H9 (cell line): ENCODE measurements at places on chromosomes 7 and 10.

DNA sequence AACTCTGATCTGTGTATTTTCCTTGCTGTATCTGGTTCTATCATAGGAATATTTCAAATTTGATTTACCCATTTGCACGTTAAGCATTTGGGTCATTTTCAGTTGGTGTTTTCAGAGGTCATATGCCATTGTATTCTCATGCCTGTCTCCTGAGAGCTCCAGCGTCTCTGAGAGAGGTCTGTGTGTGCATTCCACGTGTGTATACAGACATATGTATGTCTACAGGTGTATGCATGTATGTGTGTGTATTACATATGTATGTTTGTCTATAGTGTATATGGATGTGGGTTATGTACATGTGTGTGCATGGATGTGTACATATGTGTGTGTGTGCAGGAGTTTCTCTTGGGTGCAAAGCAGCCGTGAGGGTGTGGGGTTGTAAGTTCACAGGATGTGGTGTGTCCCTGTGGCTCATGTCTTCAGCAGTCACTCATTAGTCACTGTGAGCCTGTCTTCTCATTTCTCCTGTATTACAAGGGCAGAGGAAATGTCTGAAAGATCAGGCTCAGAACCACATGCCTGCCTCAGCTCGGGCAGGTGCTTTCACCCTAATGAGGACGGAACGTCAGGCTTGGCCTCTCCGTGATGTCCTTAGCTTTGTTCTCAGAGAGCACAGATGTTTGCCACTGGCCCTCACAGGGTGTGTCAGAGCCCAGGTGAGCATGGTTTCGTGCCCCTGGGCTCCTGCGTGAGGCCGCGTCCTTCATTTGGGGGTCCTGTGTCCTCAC, 101.6 kb downstream of the NKX6-2 start:
- DNase-seq: peak; percentile 18

DNA sequence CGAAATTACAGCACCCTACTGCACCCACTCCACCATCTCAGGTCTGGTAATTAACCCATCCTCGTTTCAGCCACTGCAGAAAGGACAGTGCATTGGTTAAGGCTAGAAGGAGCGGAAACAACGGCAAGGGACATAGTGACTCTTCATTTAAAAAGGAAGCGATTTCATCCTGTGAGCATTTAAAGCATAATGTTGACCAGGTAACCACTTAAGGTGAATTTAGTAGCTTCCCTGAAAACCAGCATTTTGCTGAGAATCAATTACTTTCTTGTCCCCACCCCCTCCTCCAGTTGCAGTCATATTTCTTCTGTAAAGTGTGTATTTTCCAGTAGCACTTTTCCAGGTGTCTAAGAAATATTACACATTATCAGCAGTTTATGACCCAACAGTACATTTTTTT, 821 bp upstream of the JAZF1 start:
- DNase-seq: no peak

DNA sequence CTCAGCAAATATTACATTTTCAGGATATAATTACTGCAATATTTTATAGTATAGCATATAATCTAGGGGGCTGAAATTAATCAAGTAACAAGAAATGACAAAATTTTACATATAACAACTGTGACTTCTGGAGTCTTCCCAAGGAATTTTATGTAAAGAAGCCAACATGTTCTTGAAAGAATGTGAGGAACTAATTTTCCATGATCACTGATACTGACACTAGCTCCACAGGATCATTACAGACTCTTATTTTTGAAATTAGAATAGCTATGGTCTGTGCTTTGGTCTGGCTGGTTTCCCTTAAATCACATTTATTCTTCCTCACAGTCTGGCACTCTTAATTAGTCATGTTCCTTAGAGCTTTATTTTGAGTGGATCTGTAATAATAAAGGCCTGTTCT, 267.7 kb upstream of the SEMA3A start:
- DNase-seq: no peak

GRCh38 chr7:30900053-30900452, 11.6 kb upstream of the AQP1 start:
- DNase-seq: no peak

DNA sequence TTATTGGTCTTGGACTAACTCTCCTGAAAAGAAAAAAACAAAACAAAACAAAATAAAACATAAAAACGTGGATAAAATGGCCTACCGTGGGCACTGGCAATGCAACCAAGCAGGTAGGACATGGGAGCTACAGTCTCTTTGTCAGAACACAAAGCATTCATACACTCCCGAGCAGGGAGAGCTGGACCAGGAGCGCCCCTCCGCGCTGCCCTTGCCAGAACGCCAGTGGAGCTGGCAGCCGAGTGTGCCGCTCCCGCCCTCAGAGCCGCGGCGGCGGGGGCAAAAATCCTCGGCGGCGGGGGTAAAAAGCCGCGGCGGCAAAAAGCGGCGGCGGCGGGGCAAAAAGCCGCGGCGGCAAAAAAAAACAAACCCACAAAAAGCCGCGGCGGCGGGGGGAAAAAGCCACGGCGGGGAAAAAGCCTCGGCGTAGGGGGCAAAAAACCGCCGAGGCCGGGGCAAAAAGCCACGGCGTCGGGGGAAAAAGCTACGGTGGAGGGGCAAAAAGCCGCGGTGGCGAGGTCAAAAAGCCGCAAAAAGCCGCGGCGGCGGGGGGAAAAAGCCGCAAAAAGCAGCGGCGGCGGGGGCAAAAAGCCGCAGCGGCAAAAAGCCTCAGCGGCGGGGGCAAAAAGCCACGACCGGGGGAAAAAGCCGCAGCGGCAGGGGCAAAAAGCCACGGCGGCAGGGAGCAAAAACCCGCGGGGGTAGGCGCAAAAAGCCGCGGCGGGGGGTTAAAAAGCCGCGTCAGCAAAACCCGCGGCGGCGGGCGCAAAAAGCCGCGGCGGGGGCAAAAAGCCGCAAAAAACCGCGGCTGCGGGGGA, 418.1 kb downstream of the ZNF716 start:
- no peak for DNase-seq
